ENCODE measurements at places on chromosomes 1 and 21.

GRCh38 chr1:207401578-207401977 lies 52.5 kb upstream of the CR2 start:
- no peak for DNase-seq

DNA sequence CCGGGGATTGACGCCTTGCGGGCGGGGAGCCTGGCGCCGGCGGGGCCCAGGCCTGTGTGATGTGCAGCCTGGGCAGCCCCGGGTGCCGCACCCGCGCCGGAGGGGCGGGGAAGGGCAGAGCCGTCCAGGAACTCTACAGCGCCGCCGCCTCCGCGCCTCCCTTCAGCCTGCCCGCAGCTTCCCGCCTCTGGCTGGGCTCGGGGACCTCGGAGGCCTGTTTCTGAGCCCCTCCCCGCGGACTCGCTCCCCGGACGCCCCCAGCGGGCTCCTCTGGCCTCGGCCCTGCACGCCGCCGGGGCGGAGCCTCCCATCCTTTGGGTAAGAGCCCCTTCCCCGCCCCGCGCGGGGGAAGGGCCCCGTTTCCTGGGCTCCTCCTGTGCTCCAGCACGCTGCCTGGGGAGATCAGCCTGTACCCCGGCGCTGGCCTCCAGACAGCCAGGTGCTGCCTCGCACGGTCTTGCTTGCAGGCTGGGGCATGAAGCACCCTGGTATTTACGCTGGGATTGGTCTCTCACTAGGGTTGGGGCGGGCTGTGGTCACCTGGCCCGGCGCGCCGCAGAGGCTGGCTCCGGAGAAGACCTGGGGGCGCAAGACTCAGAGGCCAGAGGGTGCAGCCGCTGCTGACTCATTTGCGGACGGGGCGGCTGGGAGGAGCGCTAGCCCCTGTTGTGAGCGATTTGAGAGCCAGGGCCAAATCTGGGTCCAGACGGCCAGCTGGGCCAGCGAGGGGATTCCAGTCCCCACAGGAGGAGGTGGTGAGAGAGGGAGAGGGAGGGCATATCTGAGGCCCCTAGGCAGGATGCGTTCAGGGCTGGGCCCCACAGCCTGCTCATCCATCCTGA lies 5.7 kb upstream of the ACOT11 start:
- DNase-seq: peak; percentile 67

GRCh38 chr1:164953098-164953497 lies 394.1 kb downstream of the PBX1 start:
- no peak for DNase-seq

GRCh38 chr21:14617871-14618270 lies 71.8 kb upstream of the SAMSN1 start:
- no peak for DNase-seq

- DNase-seq: no peak
These were observed 25.4 kb upstream of the RGS16 start for GRCh38 chr1:182629499-182630096.

GRCh38 chr1:216627252-216627651 lies 96.0 kb downstream of the ESRRG start:
- no peak for DNase-seq

DNA sequence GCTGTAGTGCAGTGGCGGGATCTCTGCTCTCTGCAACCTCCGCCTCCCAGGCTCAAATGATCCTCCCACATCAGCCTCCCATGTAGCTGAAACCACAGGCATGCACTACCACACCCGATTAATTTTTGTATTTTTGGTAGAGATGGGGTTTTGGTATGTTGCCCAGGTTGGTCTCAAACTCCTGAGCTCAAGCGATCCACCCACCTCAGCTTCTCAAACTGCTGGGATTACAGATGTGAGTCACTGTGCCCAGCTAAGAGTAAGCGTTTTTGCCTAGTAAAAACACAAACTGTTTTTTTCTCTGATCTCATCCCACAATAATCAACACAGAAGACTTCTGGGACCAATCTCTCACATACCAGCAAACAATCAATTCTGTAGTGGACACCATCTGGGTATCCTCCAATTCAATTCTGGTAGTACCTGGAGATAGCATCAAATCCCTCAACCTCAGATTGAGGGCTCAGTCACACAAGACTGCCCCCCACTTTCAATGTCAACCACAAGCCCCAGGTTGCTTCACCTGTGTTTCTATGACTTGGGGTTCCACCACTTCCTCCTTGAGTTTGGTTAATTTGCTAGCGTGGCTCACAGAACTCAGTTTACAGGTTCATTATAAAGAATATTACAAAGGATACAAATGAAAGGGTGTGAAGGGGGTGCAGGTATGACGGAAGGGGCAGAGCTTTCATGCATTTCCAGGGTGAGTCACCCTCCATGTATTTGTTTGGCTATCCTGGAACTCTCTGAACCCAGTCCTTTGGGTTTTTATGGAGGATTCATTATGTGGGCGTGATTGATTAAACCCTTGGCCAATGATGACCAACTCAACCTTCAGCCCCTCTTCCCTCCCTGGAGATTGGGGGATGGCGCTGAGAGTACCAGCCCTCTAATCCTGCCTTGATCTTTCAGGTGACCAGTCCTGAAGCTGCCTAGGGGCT lies 40.0 kb upstream of the RHOU start:
- DNase-seq: no peak

DNA sequence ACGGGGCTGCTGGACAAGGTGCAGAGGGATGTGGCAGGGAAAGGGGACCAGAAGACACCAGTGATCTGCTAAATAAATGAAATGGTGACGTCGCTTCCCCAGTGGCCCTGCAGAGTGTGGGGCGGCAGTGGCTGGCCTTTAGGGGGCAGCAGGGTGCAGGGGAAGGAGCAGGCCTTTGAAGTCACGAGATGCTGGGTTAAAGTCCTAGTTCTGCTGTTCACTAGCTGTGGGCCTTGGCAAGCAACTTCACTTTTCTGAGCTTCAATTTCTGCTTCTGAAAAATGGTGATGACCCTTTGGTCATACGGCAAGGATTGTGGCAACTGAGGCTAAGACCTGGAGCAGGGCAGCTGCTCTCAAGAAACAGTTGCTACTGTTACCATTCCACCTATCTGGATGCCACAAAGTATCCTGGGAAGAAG lies 9.2 kb upstream of the GALE start:
- DNase-seq: peak; percentile 83

DNA sequence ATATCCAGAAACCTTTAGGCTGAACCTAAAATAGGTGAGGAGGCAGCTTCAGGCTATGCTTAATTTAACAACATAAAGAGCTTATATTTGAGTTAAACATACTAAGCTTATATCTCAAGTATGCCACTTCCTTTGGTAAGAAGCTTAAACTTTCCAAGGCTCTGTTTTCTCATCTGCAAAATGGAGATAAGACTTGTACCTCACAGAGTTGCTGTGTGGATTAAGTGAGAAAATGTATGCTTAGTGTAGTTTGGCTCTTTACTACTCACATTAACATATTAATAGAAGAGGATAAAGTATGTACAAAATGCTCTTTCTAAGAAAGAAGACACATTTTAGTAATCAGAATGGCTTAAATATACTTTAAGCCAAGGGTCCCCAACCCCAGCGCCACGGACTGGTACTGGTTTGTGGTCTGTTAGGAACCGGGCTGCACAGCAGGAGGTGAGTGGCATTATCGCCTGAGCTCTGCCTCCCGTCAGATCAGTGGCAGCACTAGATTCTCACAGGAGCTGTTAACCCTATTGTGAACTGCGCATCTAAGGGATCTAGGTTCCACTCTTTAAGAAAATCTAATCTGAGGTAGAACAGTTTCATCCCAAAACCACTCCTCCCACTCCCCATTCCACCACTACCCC lies 77.2 kb downstream of the HS2ST1 start:
- DNase-seq: no peak

- DNase-seq: no peak
These were observed 60.3 kb downstream of the TRAF5 start for GRCh38 chr1:211386921-211387320.

GRCh38 chr1:185365951-185366350 lies 48.9 kb upstream of the IVNS1ABP start:
- DNase-seq: no peak

- no peak for DNase-seq
These were observed 2.9 kb upstream of the UBXN10 start for GRCh38 chr1:20183035-20183434.

GRCh38 chr21:29586696-29587095 lies 288.0 kb downstream of the BACH1 start:
- DNase-seq: no peak

DNA sequence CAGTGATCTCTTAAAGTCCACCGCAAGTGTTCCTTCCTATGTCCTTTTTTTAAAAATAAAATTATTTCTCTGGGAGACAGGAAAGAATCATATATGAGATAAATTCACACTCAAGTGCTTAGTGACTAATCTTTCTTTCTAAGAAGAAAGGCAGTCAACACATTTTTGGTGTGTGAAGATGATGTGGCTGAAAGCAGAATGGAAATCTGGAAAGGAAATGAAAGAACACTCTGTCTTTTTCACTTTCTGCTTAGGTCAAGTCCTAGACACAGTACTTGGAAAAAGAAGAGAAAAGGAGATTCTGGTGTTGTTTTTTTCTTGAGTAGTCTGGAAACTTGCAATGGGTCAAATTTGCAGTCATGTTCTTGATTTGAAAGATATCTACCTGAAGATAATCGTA lies 45.5 kb upstream of the PRRX1 start:
- DNase-seq: no peak

- peak; percentile 18 for DNase-seq
These were observed 77.9 kb downstream of the ADARB1 start for GRCh38 chr21:45152265-45152746.

DNA sequence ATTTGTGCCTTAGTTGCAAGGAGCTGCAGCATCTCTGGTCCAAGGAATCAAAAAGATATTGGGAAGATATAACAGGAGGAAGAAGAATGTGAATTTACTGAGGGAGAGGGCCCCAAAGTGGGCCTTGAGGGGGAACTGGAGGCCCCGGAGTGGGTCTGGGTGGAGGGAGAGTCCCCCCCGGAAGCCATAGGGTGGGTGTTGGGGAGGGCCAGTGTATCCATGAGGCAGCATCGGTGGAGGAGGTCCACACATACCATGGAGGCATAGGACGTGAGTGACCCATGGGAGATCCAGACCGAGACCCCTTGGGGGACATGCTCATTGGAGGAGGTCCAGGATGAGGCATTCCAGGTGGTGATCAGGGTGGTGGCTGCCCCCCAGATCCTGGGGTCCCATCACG lies 708 bp upstream of the C1orf167 start:
- DNase-seq: no peak

DNA sequence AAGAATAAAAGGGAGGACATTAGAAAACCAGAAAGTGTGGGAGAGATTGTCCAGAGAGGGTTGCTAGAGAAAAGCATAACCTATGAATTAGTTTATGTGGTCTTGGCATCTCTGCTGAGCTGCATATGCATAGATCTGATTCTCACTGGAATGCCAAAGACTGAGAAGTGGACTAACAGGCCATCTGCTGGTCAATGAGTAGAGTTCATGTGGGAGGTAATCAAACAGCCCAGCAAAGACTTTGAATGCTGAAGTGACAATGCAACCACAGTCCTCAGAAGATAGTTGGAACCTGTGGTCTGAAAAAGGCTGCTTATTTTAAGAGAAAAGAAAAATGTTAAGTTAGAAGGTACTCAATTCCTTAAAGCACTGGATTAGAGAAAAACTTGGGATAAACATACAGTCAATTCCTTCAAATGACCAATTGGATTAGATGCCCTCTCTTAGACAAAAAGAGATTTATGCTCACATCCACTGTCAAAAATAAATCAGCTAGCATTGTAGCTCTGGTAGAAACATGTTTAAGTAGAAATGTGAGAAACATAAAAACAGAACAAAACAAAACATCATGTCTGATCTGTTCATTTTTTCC lies 382.8 kb downstream of the AMY1C start:
- no peak for DNase-seq

GRCh38 chr1:14513111-14513510 lies 85.4 kb upstream of the KAZN start:
- DNase-seq: no peak

GRCh38 chr1:232271991-232272589 lies 357.8 kb downstream of the SIPA1L2 start:
- no peak for DNase-seq

GRCh38 chr1:23643736-23644554 lies 47.7 kb upstream of the RPL11 start:
- DNase-seq: no peak

GRCh38 chr1:160308451-160309184 lies 23.7 kb upstream of the PEX19 start:
- DNase-seq: no peak

- no peak for DNase-seq
These were observed 41.1 kb upstream of the DUSP10 start for GRCh38 chr1:221782970-221783369.

DNA sequence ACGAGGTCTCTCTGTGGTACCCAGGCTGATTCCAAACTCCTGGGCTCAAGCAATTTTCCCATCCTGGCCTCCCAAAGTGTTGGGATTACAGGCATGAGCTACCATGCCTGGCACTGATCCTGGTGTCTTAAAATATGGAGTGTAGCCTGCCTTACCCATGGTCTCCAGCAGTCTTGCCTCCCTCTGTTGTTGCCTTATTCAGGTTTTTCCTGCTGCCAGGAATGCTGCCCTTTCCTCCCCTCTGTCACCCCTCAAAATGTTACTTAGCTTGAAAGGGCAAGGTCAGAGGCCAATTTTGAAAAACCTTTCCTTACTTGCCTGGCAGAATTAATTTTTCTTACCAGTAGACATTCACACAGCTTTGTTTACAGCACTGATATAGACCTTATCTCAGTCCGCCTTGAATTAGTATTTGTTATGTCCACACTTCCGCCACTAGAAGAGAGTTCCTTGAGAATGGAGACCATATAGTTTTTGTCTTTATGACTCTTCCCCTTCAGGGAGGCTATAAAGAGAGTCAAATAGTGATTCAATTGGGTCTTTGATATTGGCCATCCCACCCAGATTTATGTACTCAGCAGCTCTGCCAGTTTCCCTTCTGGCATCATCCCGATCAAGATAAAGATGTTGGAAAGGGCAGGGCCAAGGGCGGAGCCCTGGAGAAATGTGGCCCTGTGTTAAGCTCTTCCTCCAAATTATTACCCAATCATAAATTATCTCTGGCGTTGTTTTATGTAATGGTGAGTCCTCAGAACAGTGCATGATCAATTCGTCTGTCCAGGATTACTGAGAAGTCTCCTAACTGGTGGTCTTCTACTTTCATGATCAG lies 38.8 kb downstream of the C1orf21 start:
- no peak for DNase-seq

GRCh38 chr1:22224631-22225030 lies 81.7 kb upstream of the WNT4 start:
- no peak for DNase-seq

DNA sequence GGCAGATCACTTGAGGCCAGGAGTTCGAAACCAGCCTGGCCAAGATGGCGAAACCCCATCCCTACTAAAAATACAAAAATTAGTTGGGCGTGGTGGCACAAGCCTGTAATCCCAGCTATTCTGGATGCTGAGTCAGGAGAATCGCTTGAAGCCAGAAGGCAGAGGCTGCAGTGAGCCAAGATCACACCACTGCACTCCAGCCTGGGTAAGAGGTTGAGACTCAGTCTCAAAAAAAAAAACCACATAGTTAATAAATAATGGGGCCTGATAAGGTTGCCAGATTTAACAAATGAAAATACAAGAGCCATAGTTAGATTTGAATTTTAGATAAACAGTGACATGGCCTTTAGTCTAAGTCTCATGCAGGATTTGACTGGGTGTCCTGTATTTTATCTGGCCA lies 175.7 kb downstream of the ZZZ3 start:
- no peak for DNase-seq
